ENCODE measurements at places on chromosomes 3 and 15. TPM values are rescaled to one million over a fixed set of nuclear protein-coding genes. Genes with fewer than 3 reads are reported as not detected.

The GATM gene
- 96.9 TPM for total RNA-seq

The GABRR3 gene
- total RNA-seq: not detected

The CDCP1 gene
- total RNA-seq: 41.6 TPM

The KNG1 gene
- total RNA-seq: not detected

The KBTBD12 gene
- total RNA-seq: 17.5 TPM

DNA sequence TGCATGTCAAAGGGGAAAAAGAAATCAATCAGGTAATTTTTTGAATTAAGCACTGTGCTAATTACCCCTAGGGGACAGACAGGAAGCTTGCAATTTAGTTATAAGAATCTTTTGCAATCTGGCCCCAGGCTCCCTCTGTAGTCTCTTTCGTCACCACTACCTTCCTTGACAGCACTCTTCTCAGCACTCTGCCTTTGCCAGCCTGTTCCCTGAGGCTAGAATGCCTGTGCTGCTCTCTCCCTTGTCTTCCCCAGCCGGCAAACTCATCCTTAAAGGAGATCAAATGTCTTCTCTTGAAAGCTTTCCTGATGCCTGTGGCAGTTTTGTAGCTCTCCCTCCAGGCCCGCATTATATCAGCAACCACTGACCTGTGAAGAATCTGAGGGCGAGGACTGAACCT is 32.4 kb upstream of the PRTG start:
- DNase-seq: no peak
- H3K4me3 ChIP-seq: no peak overlapping the region
- no peaks in the 10 kb centered on the region for H3K36me3 ChIP-seq

DNA sequence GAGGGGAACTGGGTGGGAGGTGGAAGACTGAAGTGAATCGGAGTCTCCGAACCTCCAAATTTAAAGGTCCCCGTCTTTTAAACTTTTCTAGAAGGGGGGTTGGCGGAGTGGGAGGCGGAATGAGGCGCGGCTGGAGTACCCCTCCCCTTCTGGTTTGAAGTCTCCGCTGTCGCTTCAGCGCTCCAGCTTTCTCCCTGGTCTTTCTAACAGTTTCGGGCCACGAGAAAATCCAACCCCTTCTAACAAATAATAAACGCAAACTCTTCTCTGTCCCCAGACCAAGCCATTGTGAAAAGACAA is 2.5 kb upstream of the MECOM start:
- H3K4me3 ChIP-seq: no peak overlapping the region
- H3K27ac ChIP-seq: no peak overlapping the region
- peaks cover 98% of the 10 kb centered on the region for H3K27me3 ChIP-seq
- DNase-seq: no peak
- no peaks in the 10 kb centered on the region for H3K36me3 ChIP-seq
- H3K4me1 ChIP-seq: no peaks in the 10 kb centered on the region

DNA sequence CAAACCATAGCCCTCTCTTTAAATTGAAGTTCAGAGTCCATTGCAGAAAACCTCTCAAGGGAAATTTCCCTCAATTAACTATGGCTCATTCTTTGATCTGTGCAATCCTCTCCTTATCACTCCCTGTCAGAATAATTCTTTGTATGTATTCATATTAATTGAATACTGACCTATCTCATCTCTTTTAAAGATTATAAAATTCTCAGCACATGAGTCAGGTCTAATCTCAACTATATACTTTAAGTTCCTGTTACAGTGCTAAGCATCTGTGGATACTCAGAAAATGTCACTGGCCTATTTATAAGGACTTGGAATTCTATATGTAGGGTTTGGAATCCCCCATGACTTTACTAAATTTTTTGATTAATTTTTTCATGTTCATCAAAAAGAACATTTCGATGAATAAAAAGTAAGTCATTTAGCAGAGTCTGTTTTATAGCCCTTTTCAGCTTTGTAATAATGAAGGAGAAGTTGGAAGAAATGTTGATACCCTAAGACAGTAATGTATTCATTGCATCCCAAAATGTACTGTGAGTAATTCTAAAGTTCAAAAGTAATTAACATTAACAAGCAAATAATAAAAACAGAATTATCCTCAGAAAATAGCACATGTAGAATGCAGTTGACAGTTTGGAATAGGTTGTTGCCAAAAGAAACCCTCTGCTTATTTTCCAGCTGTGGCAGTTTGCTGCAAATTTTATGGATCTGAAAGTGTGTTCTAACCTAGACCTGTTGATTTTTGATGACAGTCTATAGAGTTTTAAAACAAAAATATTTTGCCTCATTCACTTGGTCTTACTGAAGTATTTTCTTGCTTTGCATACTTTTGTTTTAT is 503.4 kb upstream of the CBLB start:
- H3K4me3 ChIP-seq: no peak overlapping the region
- no peak for DNase-seq
- no peak overlapping the region for H3K27ac ChIP-seq
- no peaks in the 10 kb centered on the region for H3K4me1 ChIP-seq

DNA sequence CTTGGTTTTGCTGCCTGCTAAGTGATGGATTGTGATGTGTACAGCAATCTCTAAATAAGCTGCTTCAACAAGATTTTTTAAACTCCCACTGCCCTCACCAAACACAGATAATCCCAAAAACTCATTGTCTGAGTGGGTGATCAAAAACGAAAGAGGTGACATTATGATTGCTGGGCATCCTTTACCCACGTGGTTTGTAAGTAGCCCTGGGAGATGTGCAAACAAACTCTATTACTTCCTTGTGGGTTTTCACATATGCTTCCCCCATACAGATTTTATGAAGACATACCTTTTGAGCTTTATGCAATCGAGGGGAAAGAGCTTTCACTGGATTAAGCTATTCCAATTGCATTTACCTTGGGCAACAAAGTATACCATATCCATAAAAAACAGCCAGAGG is 1000.4 kb downstream of the FHIT start:
- H3K36me3 ChIP-seq: no peaks in the 10 kb centered on the region
- no peaks in the 10 kb centered on the region for H3K4me1 ChIP-seq
- no peak overlapping the region for H3K27ac ChIP-seq
- no peak overlapping the region for H3K4me3 ChIP-seq

- H3K4me3 ChIP-seq: no peak overlapping the region
- H3K27me3 ChIP-seq: no peaks in the 10 kb centered on the region
- H3K4me1 ChIP-seq: peaks cover 11% of the 10 kb centered on the region
Measured at GRCh38 chr3:43345877-43346276, 59.5 kb downstream of the SNRK start.

DNA sequence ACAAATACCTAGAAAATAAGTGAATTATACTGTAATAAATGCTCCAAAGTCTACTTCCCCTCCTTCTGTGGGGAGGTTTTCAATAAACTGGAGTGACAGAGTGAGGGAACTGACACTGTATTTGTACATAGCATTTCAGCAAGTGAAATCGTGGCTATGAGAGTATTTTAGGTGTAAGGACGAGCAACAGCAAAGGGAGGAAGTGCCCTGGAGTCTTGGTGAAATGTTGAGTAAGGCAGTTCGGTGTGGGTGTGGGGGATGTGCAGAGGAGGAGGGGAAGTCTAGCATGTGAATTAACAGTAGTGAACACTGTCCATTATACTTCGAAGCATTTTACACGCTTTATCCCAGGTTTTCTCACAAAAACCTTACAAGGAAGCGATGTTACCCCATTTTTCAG is 18.1 kb upstream of the P2RY13 start:
- H3K27me3 ChIP-seq: no peaks in the 10 kb centered on the region
- H3K4me1 ChIP-seq: no peaks in the 10 kb centered on the region
- H3K27ac ChIP-seq: no peak overlapping the region
- no peaks in the 10 kb centered on the region for H3K36me3 ChIP-seq
- peak; percentile 23 for DNase-seq

- H3K36me3 ChIP-seq: no peaks in the 10 kb centered on the region
- H3K27me3 ChIP-seq: no peaks in the 10 kb centered on the region
- H3K4me1 ChIP-seq: no peaks in the 10 kb centered on the region
- DNase-seq: no peak
Measured at GRCh38 chr3:1092771-1093170, at the start of gene CNTN6. Gene CNTN6, plus strand, starts transcription at chr3:1093024. Its CDS starts 54,985 bp downstream, at chr3:1148009.

DNA sequence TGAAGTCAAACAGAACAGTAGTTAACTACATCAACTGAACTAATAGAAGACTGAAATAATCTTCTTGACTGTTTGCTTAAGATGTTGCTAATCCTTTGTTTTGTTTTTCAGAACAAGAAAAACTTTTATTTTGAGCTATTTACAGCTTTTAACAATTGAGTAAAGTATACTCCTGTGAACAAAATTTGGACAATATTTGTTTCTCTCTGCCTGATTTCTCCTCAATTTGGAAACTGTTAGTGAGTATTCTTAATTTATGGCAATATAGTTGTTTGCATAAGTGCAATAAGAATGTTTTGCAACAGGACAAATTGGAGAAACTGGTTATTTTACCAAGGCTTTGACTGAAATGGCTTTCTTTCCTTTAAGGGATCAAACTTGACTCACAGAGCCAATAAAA is 36.5 kb upstream of the ENTPD3 start:
- H3K4me1 ChIP-seq: no peaks in the 10 kb centered on the region
- H3K27ac ChIP-seq: no peak overlapping the region
- no peaks in the 10 kb centered on the region for H3K27me3 ChIP-seq
- no peak overlapping the region for H3K4me3 ChIP-seq
- no peaks in the 10 kb centered on the region for H3K36me3 ChIP-seq
- no peak for DNase-seq

DNA sequence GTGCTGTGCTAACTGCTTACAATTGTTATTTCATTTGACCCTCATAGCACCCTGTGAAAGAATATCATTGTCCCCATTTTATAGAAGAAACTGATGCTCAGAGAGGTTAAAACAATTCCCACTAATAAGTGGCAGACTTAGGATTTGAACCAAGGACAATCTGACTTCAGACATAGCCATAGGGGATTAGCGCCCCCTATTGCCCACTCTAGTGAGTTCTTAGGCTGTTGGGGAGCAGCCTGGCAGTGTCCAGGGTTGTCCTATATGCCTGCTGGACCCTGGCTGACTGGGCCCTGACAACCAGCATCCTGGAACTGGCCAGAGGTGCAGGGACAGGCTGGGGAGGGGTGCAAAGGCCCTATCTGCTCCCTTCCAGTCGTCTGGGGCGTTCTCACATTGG is 15.4 kb downstream of the DPH3 start:
- peaks cover 17% of the 10 kb centered on the region for H3K4me1 ChIP-seq
- H3K27ac ChIP-seq: no peak overlapping the region
- H3K27me3 ChIP-seq: no peaks in the 10 kb centered on the region
- H3K4me3 ChIP-seq: no peak overlapping the region
- DNase-seq: no peak

GRCh38 chr3:31920310-31920709 is 60.8 kb downstream of the OSBPL10 start:
- no peaks in the 10 kb centered on the region for H3K36me3 ChIP-seq
- no peaks in the 10 kb centered on the region for H3K27me3 ChIP-seq
- no peak overlapping the region for H3K4me3 ChIP-seq
- H3K27ac ChIP-seq: no peak overlapping the region

GRCh38 chr15:43920815-43921214 is 94.0 kb downstream of the WDR76 start:
- H3K27me3 ChIP-seq: no peaks in the 10 kb centered on the region
- no peaks in the 10 kb centered on the region for H3K36me3 ChIP-seq
- no peak for DNase-seq

DNA sequence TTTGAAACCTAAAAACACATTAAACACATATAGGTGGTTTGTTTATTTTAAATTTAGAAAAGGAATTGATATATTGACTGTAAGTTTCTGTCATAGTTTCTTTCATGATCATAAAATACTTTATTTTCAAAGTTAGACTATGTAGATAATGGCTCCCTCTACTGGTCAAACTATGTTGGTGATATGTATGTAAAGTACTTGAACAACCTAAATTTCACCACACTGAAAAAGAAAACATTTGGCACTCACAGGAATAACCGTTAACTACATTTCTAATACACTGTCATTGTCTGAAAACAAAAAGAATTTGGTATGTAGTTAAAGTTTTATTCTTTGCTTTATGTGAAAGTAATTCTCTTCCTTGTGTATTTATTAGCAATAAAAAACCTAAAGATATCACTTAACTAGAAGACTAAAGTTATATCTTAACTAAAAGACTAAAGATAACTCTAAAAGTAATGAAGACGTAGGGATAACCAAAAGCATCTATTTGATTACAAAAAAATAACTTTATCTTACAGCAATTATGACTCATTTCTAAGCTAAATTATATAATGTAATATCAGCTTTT is 427.5 kb downstream of the VGLL3 start:
- DNase-seq: no peak
- no peaks in the 10 kb centered on the region for H3K36me3 ChIP-seq
- no peak overlapping the region for H3K4me3 ChIP-seq
- H3K27ac ChIP-seq: no peak overlapping the region

GRCh38 chr3:51397392-51397791 is 6.3 kb downstream of the RBM15B start:
- H3K27ac ChIP-seq: no peak overlapping the region
- no peak overlapping the region for H3K4me3 ChIP-seq
- no peak for DNase-seq
- peaks cover 33% of the 10 kb centered on the region for H3K36me3 ChIP-seq
- H3K4me1 ChIP-seq: peaks cover 26% of the 10 kb centered on the region
